Activated CD4-positive, alpha-beta T cell treated with anti-CD3 and anti-CD28 coated beads, Interleukin-2, amount 50 U/mL, for 48 hours (primary cell): ENCODE measurements at places on chromosomes 16 and 17.
A peak's percentile ranks its signal among the peaks of the same experiment; 100 is the strongest.

- DNase-seq = no peak
Observed at GRCh38 chr17:4440690-4441686, 7.2 kb downstream of the SPNS3 start.

DNA sequence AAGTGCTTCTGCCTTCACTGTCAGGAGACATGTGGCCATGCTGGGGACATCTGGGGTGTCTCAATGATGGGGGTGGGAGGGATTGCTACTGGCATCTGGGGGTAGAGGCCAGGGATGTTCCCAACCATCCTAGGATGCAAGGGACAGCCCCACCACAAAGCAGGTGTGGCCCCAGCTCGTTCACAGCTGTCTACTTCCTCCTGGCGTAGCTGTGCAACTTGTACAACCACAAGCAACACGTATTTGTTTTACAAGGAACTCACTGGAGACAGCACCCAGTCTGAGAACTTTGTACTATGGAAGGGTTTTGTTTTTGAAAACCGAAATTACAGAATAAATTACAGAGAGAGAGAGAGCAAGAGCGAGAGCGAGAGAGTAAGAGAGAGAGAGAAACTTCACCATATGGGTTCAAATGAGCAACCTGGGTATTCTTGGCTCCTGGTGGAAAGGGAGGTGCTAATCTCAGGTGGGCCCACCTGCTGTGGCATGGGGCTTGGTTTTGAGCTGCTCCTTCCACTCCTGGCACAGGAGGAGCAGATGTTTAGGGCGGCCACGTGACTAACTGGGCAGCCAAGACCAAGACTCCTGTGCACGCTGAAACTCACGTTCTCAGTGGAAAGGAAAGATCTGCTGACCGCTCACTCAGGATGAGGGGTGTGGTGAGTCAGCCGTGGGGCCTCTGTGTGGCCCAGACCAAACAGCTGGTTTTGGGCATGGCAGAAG, 17.5 kb upstream of the TNFRSF13B start:
- DNase-seq = peak; percentile 15

- no peak for DNase-seq
Observed at GRCh38 chr17:80374732-80375585, 40.0 kb upstream of the ENDOV start.

GRCh38 chr17:2049333-2050299, 5.3 kb upstream of the HIC1 start:
- peak; percentile 91 for DNase-seq

GRCh38 chr16:55542459-55543082, 23.9 kb upstream of the CAPNS2 start:
- no peak for DNase-seq

- no peak for DNase-seq
Observed at GRCh38 chr17:43914451-43914850, 7.1 kb upstream of the MPP2 start.

DNA sequence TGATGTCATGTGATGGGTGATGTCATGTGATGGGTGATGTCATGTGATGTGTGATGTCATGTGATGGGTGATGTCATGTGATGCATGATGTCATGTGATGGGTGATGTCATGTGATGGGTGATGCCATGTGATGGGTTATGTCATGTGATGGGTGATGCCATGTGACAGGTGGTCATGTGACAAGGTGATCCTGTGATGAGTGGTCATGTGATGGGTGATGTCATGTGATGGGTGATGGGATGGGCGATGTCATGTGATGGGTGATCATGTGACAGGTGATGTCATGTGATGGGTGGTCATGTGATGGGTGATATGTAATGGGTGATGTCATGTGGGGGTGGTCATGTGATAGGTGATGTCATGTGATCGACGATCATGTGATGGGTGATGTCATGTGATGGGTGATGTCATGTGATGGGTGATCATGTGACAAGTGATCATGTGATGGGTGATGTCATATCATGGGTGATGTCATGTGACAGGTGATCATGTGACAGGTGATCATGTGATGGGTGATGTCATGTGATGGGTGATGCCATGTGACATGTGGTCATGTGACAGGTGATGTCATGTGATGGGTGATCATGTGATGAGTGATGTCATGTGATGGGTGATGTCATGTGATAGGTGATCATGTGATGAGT, 17.2 kb downstream of the CD300LB start:
- peak; percentile 32 for DNase-seq

GRCh38 chr16:734208-734980, 6.4 kb downstream of the CIAO3 start:
- no peak for DNase-seq

DNA sequence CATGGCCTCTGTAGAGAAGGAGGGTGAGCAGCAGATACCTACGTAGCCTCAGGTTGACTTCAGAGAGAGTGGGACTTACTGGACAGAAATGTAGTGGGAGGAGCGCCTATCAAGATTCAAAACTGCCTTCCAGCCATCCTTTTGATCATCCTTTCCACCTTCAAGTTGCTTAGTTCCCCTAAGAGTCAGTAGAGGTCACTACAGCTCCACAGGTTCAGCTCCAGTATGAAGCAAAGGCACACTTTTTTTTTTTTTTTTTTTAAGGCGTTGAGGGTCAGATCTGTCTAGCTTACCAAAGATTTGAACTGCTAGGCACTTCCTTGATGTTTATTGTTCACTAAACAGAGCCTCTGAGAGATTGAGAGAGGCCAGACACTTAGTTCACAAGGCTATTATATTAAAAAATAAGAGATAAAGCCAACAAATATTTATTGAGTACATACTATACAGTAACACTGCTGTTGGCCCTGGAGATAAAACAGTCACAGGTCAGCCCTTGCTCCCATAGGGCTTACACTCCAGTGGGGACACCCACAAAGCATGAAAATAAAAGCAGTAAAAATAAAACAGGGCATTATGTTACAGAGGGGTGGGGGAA, 3.1 kb downstream of the RNF227 start:
- peak; percentile 28 for DNase-seq
